ENCODE measurements at places on chromosomes 6 and 20.

GRCh38 chr6:147169529-147169928 lies 34.7 kb upstream of the STXBP5 start:
- no peak for DNase-seq

DNA sequence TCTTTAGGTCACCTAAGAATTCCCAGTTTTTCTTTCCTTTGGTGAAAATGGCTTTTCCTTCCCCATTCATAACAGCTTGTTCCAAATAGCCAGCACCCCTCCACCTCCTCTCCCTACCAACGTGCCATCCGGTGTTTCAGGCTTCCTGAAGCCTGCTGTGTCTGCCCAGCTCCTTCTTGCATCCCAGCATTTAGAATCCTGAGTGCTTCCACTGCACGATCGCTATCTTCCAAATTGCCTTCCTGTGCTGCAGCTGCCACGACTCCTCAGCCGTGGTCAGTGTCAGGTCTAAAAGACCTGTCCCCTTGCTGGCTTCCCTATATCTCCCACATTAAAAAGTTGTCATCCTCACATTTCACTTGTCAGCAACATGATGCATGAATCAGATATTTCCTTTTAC lies 550.3 kb upstream of the JARID2 start:
- DNase-seq: no peak

GRCh38 chr6:152636021-152636608 lies 1.0 kb downstream of the SYNE1 start:
- DNase-seq: no peak

- no peak for DNase-seq
Observed at GRCh38 chr6:157316871-157317814, 6.2 kb downstream of the TMEM242 start.

GRCh38 chr20:58018590-58018989 lies 209.9 kb downstream of the ANKRD60 start:
- DNase-seq: no peak

- DNase-seq: no peak
Observed at GRCh38 chr6:137370871-137371633, 123.1 kb downstream of the OLIG3 start.

- no peak for DNase-seq
Observed at GRCh38 chr6:48670546-48670945, 559.5 kb upstream of the PTCHD4 start.

GRCh38 chr6:118715376-118715775 lies 64.0 kb upstream of the CEP85L start:
- no peak for DNase-seq

DNA sequence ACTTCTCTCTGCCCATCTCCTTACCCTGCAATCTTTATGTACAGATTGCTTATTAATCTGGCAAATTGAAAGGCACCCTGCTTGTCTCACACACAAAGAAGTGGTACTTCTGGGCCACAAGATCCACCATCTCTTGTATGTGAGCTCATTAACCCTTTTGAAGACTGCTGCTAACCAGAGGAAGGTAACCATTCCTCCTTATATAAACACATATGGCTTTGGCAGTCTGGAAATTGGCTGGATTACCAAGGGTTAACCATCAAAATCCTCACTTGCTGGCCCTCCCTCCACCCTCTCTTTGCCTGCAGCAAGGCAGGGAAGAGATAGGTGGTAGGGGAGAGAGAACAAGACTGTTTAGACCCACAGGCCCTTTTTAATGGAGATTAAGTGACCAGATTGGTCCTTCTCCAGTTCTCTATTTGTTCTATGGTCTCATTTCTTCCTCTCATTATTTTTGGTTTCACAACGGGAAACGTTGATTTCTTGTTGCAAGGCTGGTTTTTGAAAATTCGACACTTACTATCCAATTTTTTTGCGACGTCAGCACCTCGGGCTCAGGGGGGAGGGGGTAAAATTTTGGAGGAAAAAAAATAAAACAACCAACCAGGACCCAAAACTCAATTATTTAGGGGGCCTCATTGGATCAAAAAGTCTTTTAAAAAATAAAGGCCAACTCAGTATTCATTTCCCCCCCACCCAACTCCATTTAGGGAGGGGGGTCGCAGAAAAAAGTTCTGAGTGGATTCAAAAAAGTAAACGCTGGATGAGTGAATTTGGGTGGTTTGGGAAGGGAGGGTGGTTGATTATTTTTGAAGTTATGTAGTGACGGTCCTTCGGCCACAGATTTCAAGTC lies 859 bp downstream of the PPP1R10 start:
- peak; percentile 27 for DNase-seq

DNA sequence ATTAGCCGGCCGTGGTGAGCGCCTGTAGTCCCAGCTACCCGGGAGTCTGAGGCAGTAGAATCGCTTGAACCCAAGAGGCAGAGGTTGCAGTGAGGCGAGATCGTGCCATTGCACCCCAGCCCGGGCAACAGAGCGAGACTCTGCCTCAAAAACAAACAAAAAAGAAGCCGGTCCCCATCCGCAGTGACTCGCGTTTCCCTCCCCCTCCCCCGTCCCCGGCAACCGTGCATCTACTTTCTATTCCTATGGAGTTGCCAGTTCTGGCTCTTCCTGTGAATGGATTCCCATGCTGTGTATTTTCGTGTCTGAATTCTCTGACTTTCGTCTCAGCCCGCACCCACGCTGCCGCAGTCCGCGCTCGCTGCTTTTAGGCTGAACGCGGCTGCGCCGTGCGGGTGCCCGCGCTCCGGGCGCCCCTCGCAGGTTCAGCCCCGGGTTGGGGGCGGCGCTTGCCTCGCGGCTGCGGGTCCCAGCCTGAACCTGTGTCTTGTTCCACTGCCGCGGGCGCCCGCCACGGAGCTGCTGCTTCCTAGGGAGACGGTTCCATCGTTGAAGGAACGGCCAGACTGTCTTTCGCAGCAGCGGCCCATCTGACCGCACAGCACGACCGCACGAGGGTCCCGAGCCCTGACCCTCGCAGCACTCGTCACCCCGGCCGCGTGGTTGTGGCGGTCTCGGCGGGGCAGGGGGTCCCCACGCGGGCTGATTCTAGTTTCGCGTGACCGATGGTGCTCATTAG lies 1.1 kb upstream of the MRGBP start:
- peak; percentile 53 for DNase-seq

- no peak for DNase-seq
Observed at GRCh38 chr6:13697857-13698256, 13.8 kb downstream of the RANBP9 start.

DNA sequence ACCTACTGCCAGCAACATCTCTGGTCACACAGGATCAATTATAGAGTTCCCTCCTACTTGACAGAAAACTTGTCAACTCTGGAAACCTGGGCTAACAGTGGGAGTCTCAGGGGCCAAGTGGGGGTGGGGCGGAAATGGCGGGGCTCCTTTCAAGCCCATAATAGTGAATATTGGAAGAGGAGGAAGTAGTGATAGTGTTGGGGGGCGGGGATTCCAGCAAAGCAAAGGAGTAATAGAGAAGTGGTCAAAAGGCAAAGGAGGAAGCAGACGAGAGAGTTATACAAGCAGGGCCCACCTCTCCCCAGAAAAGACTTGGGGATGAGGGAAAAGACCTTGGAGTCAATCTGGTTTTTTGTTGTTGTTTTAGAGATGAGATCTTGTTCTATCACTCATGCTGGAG lies 2.1 kb downstream of the DEF6 start:
- DNase-seq: no peak

GRCh38 chr6:107077710-107078109 lies 37.6 kb downstream of the BEND3 start:
- DNase-seq: no peak

DNA sequence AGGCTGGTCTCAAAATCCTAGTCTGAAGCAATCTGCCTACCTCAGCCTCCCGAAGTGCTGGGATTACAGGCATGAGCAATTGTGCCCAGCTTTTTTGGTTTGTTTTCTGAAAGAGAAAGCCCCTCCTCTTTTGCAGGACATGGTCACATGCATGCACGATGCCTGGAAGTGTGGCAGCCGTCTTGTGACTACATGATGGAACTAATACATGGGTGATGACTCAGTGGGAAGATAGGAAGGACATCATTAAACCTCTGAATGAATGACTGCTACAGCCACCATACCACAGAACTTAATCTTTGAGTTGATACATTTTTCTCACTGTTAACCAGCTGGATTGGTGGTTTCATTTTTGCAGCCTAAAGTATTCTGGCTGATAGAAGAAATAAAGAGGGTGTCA lies 13.4 kb upstream of the CTNNBL1 start:
- DNase-seq: no peak

- DNase-seq: no peak
Observed at GRCh38 chr6:4274382-4275082, 139.2 kb upstream of the ECI2 start.

- no peak for DNase-seq
Observed at GRCh38 chr6:113057567-113058053, 710.5 kb downstream of the RFPL4B start.

- DNase-seq: no peak
Observed at GRCh38 chr6:161417717-161418462, 144.0 kb upstream of the AGPAT4 start.

- no peak for DNase-seq
Observed at GRCh38 chr6:114952229-114952628, 609.4 kb upstream of the HS3ST5 start.

DNA sequence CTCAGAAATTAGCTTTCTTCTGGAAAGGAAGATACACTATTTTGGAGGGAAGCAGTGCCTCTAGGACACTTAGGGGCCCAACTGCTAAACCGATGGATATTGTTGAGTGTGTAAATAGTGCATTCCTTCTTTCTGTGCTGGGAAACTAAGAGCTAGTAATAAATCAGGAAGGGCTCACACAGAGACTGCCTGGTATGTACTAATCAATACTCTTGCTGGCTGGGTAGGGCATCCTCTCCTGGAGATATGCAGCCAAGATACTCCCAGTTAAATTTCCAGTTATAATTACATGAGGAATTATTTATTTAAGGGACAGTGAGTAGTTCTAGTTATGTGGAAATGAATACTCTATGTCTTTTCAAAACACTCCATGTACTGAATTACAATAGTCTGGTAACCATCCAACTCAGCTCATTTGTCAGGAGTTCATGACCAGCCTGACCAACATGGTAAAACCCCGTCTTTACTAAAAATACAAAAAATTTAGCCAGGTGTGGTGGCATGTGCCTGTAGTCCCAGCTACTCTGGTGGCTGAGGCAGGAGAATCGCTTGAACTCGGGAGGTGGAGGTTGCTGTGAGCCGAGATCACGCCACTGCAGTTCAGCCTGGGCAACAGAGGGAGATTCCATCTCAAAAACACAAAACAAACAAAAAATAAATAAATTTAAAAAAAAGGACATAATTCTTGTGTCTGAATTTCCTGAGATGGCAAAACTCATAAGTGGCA lies 100.0 kb downstream of the OR2B2 start:
- no peak for DNase-seq

GRCh38 chr6:586553-586952 lies 70.3 kb downstream of the HUS1B start:
- DNase-seq: no peak

- DNase-seq: no peak
Observed at GRCh38 chr6:7973584-7973983, 63.0 kb upstream of the TXNDC5 start.

- no peak for DNase-seq
Observed at GRCh38 chr6:136463743-136464142, 86.5 kb downstream of the MAP7 start.

GRCh38 chr20:1857466-1857865 lies 37.7 kb upstream of the SIRPA start:
- no peak for DNase-seq

GRCh38 chr20:50339466-50339901 lies 148.9 kb downstream of the CEBPB start:
- no peak for DNase-seq

- no peak for DNase-seq
Observed at GRCh38 chr6:84019141-84019841, 14.3 kb upstream of the MRAP2 start.

GRCh38 chr6:106553440-106553839 lies 75.9 kb downstream of the RTN4IP1 start:
- no peak for DNase-seq

- DNase-seq: no peak
Observed at GRCh38 chr20:58305061-58305460, 4.5 kb upstream of the RAB22A start.

DNA sequence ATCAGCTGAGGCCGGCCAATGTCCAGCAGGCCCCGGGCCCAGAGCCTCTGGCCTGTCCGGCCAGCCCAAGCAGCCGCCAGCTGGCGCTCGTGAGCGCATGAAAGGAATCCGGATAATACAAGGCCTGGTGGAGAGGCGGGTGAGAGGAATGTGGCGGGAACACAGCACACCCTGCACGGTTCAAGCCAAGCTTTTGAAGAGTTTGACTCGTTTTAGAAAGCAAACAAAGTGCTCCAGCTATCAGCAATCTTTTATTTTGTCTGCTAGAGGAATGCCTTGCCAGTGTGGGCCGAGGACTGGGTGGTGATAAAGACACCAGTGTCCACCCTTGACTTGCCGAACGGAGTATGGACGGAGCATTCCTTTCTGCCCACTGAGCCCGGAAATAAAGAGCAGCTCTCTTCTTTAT lies 9.3 kb upstream of the NEDD9 start:
- no peak for DNase-seq

- DNase-seq: no peak
Observed at GRCh38 chr6:160355001-160355400, 6.8 kb downstream of the SLC22A3 start.

DNA sequence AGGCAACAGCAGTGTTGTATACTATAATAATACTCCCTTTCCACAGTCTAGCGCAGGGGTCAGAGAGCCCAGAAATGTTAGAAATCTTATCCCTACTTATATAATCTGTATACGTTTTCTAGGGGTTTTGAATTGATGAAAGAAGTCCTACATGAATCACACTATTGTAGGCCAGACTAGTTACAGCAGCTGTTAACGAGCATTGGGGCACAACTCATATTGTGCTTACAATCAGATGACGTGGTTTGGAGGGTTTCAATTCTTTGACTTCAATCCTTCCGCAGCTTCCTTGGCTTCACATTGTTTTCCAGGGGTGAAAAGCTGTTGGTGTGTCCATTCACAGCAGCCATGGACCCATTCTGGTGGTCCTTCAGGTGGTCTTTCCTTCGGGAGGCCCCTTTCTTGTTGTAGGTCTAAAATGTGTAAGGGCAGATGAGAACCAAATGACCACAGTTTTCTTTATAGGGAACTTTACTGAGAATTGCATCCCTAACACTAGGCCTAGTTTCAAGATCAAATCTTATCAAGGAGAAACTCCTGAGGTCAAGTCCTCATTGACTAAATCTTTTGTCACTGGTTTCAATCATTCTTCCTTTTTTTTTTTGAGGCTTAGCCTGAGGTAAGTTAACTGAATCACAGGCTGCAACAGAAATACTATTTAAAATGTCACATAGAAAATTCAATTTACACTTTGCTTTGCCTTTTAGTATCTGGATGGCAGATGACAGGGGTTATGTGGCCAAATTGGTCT lies 79.7 kb downstream of the ELOVL5 start:
- no peak for DNase-seq

- peak; percentile 73 for DNase-seq
Observed at GRCh38 chr6:157823528-157824370, 703 bp downstream of the SNX9 start.

GRCh38 chr20:58893355-58894120 lies 41.0 kb downstream of the GNAS start:
- DNase-seq: no peak

All from effector CD4-positive, alpha-beta T cell (primary cell).